Occipital lobe (tissue), 3 donors: ENCODE measurements at places on chromosomes 6 and 20. TPM values are rescaled to one million over a fixed set of nuclear protein-coding genes. Genes with fewer than 3 reads are reported as not detected.

The CCDC28A gene
- 10.3 TPM for total RNA-seq

The RUNX2 gene
- total RNA-seq, result 0.16 TPM

The PIGU gene
- total RNA-seq, result 14.8 TPM

The LRRC1 gene
- total RNA-seq, result 12.0 TPM

The SRSF6 gene
- 33.7 TPM for total RNA-seq

The GLP1R gene
- not detected for total RNA-seq

The SPTLC3 gene
- total RNA-seq, result 1.1 TPM

The SLA2 gene
- total RNA-seq, result not detected

The BPI gene
- not detected for total RNA-seq

The CRISP3 gene
- 0.16 TPM for total RNA-seq

DNA sequence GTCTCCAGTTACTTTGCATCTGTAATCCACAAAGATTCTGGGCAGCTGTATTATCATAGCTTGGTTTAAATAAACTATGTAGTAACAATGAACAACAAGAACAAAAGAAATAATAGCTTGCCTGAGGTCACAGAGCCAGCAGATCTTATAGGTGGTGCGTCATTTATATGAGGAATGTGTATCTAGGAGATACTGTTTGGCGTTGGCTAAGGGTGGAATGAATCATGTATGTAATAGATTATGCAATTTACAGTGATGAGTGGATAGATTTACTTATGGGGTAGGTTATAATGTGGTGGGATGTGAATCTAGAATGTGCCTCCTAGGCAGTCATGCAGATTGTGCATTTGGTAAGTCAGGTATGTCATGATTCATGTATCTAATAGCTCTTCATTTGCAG lies 42.8 kb downstream of the HNF4A start:
- no peak for DNase-seq

- no peak for DNase-seq
Measured at GRCh38 chr20:13821876-13822275, 37.0 kb downstream of the NDUFAF5 start.

DNA sequence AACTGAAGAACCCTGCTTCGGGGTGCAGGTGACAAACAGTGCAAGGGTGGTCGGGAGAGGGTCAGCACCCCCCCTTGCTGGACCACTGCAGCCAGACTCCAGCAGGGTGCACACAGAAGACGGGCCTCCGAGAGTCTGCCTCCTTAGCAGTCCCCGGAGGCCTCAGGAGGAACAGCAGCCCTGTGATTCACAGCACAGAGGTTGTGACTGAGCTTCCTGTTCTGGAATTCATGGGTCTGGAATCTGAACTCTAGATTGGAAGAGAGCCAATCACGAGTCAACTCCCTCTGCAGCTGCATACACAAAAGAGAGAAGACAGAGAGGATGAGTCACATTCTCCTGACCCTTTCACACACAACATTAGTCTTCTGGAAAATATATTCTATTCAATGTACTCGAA lies 249.0 kb upstream of the OPRM1 start:
- no peak for DNase-seq

DNA sequence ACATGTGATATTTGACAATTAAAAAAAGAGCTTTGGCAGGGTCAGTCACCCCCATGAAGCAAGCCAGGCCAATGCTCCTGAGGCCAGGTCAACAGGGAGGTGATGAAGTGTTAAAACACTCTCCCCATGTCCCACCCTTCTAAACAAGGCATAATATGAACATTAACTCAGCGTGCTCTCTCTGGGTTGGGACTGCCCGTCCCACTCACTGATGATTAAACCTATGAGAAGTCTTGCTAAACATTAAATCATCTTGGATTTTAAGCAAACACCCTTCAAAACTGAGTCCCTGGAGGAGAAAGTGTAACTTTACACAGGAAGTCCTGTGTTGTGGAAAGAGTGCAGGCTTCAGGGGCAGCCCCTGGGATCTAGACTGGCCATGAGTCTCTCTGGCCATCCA lies 558.5 kb downstream of the CD83 start:
- DNase-seq, result no peak

DNA sequence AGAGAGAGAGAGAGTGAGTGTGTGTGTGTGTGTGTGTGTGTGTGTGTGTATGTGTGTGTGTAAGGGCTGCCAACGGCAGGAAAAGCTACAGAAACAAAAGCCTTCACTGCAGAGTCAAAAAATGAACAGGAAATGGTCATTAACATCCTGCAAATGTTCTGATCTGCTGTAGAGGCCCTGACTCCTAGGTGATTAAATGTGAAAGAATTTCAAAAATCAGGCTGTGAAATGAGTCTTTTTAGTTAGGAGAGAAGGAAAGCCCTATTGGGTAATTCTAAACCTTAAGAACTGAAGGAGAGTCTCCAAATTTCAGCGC lies 166.5 kb upstream of the MYLIP start:
- no peak for DNase-seq

GRCh38 chr20:4260102-4260501 lies 244.7 kb upstream of the RNF24 start:
- DNase-seq, result no peak

DNA sequence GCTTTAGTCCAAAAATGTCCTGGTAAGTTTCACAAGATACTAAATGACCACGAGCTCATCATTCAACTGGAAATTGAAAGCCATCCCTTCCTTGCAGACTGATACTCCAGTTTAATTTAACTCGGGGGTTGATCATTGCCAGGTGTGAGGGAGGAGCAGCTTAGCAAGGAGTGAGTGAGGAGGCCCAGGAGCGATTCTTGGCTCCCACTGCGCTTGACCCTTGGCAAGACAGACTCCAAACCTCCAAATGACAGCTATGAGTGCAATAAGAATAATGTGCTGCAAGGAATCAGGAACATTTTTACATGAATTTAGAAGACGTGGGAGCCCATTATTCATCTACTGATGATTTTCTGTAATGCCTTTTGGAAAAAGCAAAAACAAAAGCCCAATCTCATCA lies 64.9 kb downstream of the LAMA4 start:
- DNase-seq, result no peak

DNA sequence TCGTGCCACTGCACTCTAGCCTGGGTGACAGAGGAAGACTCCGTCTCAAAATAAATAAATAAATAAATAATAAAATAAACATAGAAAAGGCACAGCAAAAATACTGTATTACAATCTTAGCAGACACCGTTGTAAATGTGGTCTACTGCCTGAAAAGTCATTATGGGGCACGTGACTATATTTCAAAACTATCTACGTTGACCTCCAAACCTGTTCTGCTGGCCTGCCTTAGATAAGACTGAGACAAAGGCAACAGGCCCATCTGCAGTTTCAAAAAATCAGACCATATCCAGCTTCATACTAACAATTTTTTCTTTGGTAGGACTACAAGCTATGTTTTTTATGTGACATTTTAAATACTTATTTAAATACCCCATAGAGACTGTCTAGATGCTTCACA lies 59.1 kb downstream of the AGPAT4 start:
- DNase-seq, result no peak

GRCh38 chr6:53313784-53314400 lies 34.9 kb downstream of the ELOVL5 start:
- no peak for DNase-seq

DNA sequence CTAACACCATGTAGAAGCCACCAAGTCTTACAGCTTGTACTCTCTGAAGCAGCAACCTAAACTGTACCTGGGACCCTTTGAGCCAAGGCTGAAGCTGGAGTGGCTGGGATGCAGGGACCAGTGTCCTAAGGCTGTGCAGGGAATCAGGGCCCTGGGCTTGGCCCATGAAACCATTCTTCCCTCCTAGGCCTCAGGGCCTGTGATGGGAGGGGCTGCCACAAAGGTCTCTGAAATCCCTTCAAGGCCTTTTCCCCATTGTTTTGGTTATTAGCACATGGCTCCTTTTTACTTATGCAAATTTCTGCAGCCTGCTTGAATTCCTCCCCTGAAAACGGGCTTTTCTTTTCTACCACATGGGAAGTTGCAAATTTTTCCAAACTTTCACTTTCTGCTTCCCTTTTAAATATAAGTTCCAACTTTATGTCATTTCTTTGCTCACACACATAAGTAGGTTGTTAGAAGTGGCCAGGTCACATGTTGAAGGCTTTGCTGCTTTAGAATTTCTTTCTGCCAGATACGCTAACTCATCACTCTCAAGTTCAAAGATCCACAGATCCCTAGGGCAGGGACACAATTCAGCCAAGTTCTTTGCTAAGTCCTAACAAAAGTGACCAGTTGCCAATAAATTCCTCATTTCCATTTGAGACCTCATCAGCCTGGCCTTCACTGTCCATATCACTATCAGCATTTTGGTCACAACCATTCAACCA lies 28.2 kb upstream of the ATXN1 start:
- no peak for DNase-seq

GRCh38 chr6:47319382-47319781 lies 9.7 kb upstream of the TNFRSF21 start:
- DNase-seq, result no peak

DNA sequence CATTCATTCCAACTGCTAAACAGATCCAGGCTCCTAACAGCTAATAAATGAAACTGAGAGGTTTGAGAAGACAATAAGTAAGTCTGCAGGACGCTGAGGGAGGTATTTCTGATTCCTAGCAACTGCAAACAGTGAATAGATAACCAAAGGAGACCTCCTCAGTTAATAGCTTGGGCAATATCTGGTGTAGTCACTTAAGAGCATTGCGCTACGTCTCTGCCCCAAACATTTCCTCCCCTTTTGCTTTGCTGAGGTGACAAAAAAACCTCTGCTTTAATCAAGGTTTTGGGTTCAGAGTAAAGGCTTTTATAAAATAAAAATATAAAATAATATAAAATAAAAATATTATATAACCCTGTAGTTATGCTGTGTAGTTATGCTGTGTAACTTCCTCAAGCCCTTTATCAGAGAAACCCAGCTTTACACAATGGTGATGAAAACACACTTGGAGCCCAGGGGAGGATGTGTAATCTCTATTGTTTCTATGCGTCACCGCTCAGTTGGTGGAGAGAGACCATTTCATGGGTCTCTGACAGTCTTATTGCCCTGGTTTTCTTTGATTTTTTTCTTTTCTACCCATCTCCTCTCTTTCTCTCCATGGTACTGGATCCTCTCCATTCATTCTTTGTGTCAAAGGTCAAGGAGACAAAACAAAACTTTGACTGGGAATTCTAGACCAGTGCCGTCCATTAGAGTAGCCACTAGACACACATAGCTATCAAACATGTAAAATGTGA lies 18.9 kb upstream of the CALHM5 start:
- no peak for DNase-seq

DNA sequence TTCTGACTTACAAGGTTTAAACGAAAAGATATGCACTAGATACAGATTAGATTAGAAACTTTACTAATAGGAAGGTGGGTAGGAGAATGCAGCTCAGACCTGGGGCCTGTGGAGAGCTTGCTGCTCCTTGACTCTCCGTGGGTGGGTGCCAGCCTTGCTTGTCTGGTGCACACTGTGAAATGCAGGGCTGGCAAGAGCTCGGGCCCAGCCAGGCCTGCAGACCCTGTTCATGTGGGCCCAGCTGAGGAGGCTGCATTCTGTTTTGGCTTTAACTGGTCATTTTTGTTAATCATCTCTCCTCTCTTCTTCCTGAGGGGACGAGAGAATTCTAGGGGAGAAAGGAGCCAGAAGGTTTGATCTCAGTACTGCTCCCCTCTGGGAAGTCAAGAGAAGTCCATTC lies 325.4 kb downstream of the QKI start:
- no peak for DNase-seq

DNA sequence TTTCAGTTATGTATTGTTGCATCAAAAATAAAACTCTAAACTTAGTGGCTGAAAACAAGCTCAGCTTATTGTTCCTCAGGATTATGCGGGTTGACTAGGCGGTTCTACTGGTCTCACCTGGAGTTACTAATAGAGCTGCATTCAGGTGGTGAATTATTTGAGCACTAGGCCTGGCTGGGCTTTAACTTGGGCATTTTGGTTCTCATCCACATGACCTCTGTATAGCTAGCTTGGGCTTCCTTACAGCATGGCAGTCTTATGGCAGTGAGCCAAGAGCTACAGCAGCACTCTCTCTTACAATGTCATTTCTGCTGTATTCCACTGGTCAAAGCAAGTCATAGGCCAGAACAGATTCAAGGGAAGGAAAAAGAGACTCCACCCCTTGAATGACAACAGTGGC lies 1.6 kb downstream of the PGBD1 start:
- no peak for DNase-seq

DNA sequence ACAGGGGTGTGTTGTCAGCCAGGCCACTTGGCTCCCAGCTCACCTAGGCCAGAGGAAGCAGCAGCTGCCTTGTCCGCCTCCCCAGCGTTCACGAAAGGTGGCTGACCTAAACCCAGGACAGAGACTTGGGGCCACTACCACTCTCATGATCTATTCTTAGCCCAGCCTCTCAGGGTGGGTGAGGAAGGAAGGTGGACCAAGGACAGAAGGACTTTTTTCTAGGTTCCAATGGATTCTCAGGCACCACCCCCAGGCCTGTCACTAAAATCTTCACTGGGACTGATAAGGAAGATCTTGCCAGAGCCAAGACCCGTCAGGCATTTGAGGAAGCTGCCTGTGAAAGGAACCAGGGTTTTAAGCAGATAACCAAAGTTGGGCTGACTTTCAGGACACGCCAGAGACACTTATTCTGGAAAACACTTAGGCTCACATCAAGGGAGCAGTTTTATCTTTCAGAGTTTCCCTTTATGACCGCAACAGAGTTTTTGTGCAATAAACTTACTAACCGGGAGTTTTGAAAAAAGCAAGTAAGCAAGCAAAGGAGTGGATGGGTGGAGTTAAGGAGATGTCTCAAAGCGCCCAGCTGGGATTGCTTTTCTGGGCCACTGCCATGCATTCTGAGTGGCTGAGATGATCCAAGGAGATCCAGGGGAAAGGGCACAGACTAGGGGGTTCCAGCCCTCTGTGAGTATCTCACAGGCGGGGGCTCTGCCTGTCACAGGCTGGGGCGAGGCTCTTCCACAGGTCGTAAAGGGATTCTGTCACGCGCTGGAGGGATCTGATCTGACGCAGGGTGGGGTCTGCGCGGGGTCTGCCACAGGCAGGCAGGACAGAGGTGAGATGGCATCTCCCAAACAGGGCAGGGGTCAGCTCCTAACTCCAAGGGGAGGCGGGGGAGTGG lies 989 bp downstream of the FITM2 start:
- DNase-seq, result no peak
